Myometrial cell (primary cell): ENCODE measurements at places on chromosomes 5 and 9. TPM values are rescaled to one million over a fixed set of nuclear protein-coding genes. Genes with fewer than 3 reads are reported as not detected.

NEUROG1 gene
- not detected in 2 replicates for total RNA-seq

UAP1L1 gene
- total RNA-seq: 4.6 and 5.5 TPM in 2 replicates

PCDHGA10 gene
- total RNA-seq: 4.3 and 4.6 TPM in 2 replicates

GZMA gene
- total RNA-seq: not detected in 2 replicates

C9orf153 gene
- total RNA-seq: not detected in 2 replicates

SLC6A18 gene
- not detected in 2 replicates for total RNA-seq

CFAP90 gene
- 0.58 TPM in 1 of 2 replicates, not detected in the other for total RNA-seq

CCL27 gene
- 0.58 TPM in 1 of 2 replicates, not detected in the other for total RNA-seq
